ENCODE measurements at places on chromosomes 2 and 18.

DNA sequence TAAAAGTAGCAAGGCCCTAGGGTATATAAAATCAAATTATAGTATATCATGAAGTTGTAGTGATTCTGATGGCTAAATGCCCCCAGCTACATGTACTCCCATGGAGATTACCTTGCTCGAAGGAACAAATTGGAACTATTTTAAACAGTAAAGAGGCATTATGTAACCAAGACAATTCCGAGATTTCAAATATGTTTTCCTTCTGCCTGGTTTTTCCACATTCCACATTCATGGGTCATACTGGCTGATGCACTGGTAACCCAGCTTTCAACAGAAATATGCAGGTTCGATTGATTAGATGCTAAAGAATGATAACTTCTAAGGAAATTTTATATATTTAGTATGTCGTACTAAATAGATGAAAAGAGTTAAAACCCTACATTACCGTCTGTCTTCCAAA is 62.3 kb upstream of the MGAT4A start:
- DNase-seq, result no peak

DNA sequence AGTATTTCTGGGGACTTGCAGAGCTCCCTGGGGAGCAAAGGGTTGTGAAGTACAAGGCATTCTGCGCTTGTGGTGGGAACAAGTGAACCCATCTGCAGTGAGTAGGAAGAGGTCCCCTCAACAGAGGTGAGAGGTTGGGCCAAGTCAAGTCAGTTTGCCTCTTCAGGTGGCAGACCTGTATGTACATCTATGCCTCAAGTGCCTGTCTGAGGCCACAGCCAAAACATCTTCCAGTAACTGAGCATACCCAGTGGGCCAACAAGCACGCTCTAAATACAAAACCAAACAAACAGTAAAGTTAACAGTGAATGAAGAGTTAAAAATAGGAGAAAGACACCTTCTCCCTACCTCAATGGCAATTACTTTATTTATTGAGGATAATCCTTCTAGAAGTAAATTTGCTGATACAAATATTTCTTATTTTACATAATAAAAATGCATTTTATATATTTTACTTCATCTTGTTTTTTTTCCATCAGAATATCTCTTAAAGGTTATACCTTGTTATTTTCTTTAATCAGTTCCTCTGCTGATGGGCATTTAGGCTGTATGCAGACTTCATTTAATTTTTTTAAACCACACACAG is 2.5 kb downstream of the GYPC start:
- no peak for DNase-seq

DNA sequence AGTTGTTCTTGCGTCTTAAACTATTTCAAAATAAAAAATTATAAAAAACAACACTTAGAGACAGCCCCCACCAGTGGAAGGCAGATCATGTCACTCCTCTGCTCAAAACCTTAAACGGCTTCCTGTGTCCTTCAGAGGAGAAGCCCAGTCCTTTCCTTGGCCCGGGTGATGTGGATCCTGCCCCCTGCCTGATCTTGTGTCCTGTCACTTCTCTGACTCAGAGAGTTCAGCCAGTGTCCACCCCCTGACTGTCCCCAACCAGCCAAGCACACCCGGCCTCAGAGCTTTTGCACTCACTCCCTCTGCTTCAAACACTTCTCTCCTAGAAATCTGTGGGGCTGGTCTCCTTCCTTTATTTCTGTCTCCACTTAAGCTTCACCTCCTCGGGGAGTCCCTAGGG is 35.4 kb downstream of the TOGARAM2 start:
- DNase-seq, result no peak

- no peak for DNase-seq
Observed at GRCh38 chr2:235533616-235534385, 40.0 kb downstream of the AGAP1 start.

DNA sequence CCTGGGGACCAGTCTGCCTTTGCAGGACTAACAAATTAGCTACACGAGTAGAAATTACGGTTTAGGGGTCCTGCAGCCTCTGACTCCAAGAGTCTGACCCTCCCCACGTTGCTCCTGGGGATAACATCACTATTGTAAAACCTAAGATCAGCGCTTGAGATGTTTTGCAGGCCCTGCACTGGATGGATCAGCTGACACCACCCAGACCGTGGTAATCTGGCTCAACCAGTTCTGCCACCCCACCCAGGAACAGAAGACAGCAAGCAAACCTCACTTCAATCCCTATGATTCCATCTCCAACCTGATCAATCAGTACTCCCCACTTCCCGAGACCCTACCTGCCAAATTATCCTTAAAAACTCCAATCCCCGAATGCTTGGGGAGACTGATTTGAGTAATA is 31.7 kb downstream of the NGEF start:
- DNase-seq, result no peak

GRCh38 chr2:241248289-241248688 is 59.8 kb downstream of the ANO7 start:
- DNase-seq, result no peak

DNA sequence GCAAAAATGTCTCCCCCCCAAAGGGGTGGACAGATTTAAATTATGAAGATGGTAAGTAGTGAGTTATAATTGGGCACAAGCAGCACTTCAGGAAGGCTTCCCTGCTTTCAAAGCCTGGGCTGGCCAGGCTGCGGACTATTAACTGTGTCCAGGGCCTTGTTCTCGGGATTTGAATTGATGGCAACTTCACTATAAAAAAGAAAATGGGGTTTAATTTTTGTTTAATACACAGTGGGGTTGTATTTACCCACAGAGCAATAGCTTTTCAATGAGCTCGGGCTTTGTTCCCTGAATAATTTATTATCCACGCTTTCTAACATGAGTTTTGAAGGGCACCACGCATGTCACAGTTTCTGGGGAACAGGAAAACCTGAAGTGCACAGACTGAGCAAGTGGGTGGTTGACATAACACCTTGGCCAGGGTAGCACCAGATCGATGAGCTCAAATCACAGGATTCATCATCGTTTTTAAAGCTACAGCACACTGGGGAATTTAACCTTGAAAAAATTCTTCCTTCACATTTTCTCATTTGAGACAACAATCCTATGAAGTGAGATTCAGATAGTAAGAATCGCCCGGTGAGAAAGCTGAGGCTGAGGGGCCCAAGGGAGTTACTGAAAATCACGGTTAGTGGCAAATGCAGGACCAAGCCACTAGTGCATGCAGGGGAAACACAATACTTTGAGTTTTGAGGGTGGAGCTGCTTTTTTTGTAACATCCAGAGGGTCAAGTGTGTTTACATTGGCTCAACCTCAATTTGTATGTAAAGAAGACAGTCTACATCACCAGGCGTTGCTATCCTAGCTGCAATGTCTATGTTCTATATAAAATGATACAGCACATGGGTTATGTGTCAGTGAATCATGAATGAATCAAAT is 28.9 kb upstream of the LMAN1 start:
- no peak for DNase-seq

DNA sequence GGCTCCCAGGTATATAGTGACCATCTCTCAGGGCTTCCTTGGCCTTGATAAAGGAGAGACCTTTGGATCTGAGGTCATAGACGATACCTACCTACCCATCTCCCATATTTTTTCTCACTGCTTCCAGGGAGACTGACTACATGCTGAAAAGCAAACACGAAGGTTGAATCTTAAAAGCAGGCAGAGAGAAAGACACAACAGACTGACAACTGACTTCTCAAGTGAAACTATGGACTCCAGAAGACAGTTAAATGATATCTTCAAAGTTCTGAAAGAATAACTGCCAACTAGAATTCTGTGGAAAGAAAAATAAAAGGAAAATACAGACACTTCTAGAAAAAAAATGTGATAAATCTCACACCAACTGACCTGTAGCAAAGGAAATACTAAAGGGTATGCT is 76.5 kb upstream of the HAAO start:
- DNase-seq, result no peak

- no peak for DNase-seq
Observed at GRCh38 chr2:199883474-199884212, 27.4 kb upstream of the C2orf69 start.

- no peak for DNase-seq
Observed at GRCh38 chr2:102967451-102967850, 205.6 kb downstream of the TMEM182 start.

- DNase-seq, result no peak
Observed at GRCh38 chr2:132009874-132010521, 151.8 kb downstream of the ANKRD30BL start.

DNA sequence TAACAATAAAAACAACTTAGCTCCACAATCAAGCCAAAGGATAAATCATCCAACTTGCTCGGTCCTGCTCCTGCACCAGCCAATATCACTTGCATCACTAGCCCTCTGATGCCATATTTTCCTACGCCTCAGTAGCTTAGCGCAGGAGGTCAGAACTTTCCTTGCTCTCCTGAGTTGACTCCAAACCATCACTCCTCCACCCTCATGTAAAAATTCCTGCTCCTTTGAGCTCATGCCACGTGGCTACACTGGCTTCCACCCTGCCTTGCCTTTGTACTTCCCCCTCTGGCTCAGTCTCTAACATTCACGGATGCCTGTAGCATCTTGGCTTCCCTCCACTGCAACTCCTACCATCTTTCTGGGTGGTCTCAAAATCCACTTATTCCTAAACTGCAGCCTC is 25.2 kb downstream of the AAK1 start:
- no peak for DNase-seq

- no peak for DNase-seq
Observed at GRCh38 chr2:55948176-55948923, 24.8 kb upstream of the EFEMP1 start.

DNA sequence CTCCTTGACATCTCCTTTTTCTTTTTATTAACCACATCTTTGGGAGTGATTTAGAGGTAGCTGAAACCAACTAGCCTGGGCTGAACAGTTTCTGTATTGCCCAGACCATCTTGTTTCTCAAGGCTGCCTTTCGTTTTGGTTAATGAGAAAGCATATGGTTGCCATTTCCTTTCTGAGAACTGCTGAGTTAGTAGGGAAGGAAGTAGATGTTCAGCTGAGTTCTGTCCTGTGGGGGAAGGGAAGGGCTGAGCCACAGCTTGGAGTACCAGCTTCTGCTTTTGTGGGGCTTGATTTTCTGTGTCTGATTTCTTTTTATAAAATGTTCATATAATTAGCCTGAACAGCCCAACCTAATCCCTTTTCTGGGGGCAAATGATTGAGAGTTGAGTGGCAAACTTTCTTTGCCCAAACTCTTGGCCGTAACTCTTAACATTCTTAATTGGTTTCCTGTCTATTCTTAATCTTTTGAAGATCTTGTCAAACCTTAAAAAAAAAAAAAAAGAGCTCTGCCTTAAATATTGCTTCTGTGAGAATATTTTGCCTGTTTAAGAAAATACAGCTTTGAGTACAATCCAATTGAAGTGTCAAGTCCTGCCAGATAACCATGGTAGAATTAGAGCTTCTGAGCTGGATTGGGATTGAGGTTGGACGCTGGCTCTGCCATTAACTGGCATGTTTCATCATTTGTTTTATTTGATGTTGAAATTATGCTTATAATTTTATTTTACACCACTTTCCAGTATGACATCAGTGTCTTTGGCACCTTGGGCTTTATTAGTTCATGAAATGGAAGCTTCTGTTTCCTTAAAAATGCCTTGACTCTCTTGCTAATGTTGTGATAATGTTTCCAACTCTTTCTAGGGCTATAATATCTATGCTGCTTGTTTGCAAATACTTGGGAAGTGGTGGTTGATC is 1.9 kb upstream of the NABP1 start:
- DNase-seq, result no peak

- no peak for DNase-seq
Observed at GRCh38 chr2:150520887-150521664, 33.6 kb upstream of the RND3 start.

DNA sequence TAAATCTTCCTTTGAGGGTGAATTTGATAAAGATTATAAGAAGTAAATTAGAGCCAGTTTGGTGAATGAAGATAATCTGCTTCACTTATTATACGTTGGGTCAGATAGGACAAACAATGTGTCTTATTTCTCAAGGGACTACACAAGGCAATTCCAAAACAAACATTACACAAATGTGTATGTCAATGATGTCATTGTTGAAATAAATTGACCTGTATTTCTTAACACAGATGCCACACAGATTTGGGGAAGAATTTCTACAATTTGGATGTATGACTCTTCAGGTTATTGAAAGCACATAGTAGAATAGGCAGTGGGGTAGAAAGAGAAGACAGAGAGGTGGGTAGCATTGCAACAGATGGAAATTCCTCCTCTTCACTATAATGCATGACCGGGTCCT is 6.9 kb upstream of the CRIM1 start:
- no peak for DNase-seq

- DNase-seq, result no peak
Observed at GRCh38 chr2:40200366-40200915, 251.4 kb downstream of the SLC8A1 start.

DNA sequence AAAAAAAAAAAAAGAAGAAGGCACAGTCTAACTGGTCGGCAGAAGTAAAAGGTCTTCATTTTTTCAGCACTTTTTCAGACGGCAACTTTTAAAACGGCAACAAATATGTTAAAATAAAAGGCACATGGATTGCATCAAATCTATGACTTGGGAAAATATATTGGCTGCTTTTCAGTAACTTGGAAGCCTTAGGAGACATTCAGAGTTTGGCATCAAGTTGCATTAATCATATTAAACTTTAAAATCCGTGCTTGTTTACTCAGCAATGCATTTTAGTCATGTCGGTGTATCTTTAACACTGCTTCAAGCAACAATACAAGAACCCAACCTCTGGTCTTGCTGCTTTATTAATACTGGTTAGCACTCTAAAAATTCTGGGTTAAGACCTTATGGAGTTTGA is 111.1 kb downstream of the MEP1B start:
- no peak for DNase-seq

DNA sequence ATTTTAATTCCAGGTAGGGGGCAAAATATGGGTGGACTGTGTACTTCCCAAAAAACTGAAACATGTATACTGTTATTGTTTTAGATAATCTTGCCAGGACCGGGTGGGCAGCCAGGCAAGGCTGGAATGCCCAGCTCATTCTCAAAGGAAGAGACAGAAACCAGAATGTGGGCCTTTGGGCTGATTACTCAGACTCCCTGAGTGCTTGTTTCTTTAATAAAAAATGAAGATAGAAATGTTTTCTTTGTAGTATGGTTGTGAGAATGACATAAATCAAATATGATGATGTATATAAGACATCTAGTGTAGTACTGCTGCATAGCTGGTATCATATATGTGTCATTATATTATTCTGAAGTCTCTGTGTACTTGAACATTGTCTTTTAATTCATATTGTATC is 231.6 kb upstream of the NT5C1B start:
- DNase-seq, result no peak

DNA sequence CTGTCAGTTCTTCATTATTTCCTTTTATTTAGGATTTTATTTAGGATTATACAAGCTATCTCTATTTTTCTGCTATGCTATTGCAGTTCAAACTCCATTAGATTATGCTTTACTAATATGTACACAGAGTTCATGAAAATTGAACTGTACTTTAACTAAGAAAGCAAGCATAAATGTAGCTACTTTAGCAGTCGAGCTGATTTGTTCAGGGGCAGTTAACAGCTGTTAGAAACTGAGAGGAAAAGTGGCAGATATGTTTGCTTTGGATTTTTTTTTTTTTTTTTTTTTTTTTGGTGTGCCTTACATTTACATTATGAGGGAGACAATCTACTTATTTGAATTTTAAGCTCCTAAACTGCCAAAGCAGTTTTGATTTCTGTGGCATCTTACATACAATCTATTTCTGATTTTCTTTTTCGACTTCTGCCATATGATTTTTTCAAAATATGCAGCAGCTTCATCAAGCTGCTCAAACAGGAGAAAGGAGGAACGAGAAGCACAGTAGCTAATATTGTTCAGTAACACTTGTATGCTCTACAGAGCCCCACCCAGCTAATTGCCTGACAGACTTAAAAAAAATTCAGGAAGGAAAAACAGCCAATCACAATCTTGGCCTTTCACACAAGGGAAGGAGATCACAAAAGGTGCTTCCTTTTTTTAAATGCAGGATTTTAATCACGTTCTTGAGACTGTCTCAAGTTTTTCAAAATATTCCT is 233.4 kb upstream of the SIX3 start:
- DNase-seq, result no peak

- DNase-seq, result no peak
Observed at GRCh38 chr2:24153478-24153877, 21.4 kb upstream of the FAM228A start.

All from AG08396 (cell line).